ENCODE measurements at places on chromosomes 5 and 9.

DNA sequence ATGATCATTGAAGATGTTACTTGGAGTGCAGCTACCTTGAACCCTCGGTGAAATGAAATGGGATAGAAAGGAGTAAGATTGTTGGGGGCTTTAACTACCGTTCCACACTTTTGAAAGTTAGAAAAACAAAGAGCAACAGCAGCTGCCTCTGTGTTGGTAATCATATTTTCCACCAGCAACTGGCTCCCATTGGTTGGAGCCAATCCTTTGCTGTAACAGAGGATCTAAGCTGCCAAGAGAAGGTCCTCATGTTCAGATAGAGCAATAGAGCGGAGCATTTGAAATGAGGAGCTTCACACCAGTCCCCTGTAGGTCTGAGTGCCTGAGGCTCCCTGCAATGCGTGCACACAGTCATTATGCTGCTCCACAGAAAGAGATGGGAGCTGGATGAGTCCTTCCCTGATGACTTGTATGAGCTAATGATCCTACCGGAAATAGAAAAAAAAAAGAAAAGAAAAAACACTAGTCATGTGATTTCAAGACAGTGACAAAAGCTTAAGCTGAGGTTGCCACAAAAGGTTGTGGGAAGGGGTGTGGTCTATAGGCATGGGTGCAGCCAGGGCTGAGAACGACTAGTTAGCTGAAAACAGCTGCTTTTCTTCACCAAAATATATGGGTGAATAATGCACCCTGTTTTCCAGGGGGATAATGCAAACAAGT, 300.7 kb downstream of the MLLT3 start:
- DNase-seq: no peak

DNA sequence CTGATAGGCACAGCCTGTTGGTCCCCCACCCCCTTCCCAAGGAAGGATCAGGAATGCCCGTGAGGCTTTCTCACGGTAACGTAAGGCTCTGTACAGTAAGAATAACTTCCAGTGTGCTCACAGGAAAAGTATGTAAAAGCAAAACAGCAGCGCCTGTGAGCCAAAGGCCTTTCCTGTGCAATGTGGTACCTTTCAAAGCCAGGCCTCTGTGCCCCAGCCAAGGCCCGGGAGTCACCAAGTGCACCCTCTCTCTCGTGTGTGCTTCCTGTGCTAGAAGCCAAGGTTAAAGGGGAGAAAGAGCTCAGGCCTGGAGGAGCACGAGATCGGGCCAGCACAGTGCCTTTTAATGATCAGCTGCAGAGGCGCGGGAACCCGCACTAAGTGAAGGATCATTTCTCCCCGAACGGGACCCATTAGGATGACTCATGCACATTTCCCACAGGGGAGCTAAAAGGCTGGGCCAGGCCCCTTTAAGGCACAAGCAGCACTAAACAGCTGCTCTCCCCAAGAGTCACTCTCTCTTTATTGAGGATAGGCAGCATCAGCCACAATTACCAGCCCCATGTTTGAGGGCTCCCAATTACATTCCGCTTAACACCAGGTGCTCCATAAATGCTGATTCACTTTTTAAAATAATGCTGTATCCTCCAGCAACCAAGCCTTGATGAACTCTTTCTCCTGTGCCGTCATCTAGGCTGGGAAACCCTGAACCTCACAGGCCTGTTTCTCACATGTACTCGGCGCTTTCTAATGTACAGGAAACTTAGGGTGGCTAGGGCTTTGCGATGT, 42.8 kb downstream of the SHB start:
- no peak for DNase-seq

DNA sequence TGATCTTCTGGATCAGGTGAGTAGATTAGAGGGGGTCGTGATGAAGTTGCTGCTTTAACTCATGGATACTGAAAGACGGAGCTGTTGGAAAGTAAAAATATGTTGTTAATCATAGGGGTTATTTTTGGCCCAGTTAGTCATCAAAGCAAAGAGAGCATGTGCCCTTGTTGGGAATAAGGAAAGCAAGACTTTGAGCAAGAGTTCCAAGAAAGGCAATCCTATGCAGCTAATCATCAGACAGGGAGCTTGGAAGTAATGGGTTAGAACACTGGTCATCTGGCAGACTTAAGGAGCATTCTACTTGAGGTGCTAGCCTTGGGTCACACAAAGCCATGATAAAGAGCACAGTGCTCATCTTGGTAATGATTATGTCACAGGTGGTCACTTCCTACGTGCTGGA, 18.3 kb downstream of the ASPN start:
- no peak for DNase-seq

GRCh38 chr9:130448035-130448624, 3.4 kb downstream of the ASS1 start:
- DNase-seq: no peak

GRCh38 chr9:135920256-135920930, 13.0 kb upstream of the CAMSAP1 start:
- DNase-seq: no peak

DNA sequence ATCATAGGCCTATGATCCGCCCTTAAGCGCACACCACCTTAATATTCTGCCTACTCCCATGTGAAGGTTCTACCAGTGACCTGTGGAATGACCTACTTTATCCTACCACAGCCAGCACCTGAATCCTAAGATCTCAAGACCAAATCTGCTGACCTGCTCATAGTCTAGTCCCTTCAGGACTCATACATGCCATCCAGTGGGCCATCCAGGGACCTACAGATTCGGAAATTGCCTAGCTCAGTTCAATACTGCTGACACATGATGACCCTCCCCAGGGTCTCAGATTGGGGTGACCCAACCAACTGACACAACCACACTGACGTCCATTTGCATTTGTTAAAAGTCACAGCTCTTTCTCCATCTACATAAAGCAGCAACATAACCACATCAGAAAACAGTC, 443.8 kb upstream of the ST8SIA4 start:
- DNase-seq: no peak

DNA sequence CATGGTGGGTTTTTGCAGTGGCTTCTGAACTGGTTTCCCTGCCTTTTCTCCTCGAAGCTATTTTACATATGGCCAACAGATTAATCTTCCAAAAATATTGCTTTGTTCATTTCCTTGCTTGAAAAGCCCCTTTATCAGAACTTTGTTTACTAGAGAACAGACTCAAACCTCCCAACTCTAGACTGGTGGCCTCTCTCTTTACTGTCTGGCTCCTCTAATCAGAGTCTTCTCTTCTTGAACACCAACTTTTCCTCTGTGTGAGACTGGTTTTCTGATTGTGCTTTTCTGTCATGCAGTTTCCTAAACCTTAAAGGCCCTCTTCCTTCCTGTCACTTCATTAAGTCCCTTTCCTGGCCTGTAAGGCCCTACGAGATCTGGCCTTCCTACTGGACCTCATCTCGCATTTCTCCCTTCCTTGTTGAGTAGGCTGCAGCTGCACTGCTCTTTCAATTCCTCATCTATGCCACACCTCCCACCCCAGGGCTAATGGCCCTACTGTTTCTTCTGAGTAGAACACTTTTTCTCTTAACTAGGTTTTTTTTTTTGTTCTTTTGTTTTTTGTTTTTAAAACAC, 5.7 kb downstream of the C9orf43 start:
- DNase-seq: no peak

DNA sequence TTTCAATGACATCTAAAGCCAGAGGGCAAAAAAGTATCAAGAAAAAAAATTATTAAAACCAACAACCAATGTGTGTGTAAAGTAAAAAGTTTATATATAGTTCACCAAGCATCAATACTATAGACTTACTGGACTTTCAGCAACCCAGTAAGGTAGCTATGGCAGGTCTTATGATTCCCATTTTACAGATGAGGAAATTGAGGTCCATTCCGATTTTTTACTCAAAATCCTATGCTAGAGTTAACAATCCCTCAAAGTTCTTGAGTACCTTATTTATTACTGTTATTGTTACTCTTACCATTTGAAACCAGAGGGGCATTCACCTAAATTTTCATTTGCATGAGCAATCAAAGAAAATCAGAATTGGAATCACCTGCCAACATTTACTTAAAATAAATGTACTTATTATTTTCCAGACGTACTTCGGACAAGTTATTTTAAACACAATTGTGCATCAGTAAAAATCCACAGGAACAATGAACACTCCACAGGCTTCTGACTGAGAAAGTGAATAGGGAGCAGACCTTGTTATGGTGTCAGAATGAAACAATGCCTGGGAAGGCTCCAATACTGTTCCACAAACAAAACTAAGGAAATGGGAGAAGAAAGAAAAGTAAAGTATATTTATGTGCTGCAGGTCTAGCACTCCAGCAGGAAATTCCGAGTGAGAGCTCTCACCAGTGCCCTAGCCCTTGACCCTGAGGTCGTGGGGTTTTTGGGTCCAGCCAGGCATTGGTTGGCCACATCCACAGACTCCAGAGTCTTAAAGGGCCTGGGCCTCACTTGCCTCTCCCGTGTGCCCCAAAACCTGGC, 229.9 kb downstream of the PIK3R1 start:
- DNase-seq: no peak

- peak; percentile 57 for DNase-seq
Measured at GRCh38 chr9:89418882-89419640, 78.9 kb downstream of the SEMA4D start.
